ENCODE measurements at places on chromosomes 11 and 22.

- no peak for DNase-seq
Measured at GRCh38 chr22:29750559-29751538, 16.0 kb downstream of the ZMAT5 start.

DNA sequence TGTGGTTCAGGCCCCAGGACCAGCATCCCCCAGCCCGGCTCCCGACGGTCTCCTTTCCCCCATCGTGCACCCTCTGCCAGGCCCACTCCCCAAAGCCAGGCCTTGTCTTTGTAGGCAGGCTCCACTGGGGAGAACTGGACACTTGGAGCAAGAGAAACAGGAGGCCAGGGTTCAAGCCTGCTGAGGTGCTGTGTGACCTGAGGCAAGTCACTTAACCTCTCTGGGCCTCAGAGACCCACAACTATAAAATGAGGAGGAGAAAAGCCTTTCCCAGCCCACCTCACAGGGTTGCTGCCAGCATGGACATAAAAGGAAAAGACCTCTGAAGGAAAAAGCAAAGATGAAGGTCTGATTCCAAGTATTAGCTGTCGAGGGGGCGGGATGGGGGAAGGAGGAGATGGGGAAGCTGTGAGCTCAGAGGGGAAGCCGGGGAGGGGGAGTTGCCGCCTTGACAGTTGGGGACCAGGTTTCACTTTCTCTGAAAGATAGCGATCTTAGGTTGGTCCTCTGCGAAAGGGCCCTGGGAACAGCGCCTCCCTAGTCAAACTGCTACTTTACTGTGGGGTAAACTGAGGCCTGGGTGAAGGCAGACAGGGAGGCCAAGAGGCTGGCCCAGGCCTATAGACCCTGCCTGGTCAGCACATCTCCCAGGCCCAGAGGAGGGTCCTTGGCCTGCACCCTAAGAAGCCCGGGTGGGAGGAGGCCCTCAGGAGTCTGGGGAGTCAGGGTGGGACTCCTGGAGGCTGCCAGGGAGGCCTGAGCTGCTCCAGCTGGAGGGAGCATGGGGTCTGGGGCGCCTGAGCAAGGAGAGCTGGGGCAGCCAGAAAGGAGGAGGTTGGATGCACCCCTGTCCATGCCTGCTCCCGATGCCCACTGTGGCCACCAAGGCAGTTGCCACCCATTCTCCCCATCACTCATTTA, 991 bp upstream of the OSM start:
- DNase-seq = no peak

DNA sequence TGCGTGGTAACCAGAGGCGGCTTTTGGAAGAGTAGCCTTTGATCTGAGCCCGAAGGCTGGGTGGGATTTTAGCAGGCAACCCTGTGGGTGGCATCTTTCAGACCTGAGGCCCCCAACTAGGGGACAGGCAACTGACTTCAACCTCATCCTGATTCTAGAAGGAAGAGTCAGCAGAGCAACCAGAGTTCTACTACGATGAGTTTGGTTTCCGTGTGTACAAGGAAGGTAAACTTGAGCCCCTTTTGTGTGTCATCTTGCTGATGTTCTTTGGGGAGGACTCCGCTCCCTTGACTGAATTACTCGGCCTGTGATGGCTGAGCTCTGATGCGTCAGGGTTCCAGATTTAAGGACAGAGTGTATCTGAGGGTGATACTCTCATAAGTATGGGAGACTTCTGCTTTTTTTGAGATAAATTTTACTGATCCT, 31.6 kb downstream of the SGSM3 start:
- no peak for DNase-seq

DNA sequence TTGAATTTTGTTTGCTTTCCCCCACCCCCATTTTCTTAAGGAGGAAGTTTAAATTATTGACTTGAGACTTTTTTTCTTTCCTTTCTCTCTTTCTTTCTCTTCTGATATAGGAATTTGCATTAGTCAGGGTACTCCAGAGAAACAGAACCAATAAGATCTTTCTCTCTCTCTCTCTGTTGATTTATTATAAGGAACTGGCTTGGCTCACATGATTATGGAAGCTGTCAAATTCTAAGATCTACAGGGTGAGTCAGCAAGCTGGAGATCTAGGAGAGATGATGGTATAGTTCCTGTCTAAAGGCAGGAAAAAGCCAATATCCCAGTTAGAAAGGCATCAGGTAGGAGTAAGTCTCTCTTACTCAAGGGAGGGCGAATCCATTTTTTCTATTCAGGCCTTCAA, 64.0 kb downstream of the CCDC81 start:
- DNase-seq = no peak

- no peak for DNase-seq
Measured at GRCh38 chr11:116871248-116871647, 33.8 kb upstream of the APOA1 start.

- DNase-seq = no peak
Measured at GRCh38 chr22:17348464-17349103, 20.7 kb upstream of the CECR2 start.

DNA sequence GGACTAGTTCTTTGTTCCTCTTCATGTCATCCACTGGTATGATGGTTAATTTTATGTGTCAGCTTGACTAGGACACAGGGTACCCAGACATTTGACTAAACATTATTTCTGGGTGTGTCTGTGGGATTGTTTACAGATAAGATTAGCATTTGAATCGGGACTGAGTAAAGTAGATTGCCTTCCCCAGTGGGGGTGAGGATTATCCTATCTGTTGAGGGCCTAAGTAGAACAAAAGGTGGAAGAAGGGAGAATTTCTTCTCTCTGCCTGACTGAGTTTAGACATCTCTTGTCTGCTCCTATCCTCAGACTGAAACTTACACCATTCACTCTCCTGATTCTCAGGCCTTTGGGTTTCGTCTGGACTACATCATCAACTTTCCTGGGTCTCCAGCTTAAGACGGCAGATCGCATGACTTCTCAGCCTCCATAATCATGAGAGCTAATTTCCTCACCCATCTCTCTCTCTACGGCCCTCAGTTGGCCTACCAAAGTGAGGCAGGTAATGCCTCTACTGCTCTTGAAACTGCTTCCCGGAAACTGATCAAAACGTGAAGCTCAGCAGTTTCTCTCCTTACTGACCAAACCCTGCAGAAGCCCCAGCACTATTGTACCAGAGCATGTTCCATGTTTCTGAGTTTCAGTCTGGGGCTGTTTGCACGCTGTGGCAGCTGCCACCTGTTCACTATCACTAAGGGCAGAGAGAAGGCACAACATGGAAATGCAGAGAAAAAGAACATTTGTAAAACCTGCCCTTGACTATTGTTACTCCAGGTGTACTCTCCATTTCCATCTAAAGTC, 95.4 kb downstream of the NXPE2 start:
- no peak for DNase-seq

Measured in kidney epithelial cell (primary cell).